Anterior cingulate cortex (tissue), 58 donors: ENCODE measurements at places on chromosomes 11 and 22.

GRCh38 chr11:82606738-82607137 is 126.9 kb downstream of the FAM181B start:
- DNase-seq, result no peak

- DNase-seq, result no peak
These were observed 291.2 kb downstream of the CADM1 start for GRCh38 chr11:115213007-115213406.

GRCh38 chr11:62233730-62234129 is 8.3 kb upstream of the SCGB1D2 start:
- no peak for DNase-seq

DNA sequence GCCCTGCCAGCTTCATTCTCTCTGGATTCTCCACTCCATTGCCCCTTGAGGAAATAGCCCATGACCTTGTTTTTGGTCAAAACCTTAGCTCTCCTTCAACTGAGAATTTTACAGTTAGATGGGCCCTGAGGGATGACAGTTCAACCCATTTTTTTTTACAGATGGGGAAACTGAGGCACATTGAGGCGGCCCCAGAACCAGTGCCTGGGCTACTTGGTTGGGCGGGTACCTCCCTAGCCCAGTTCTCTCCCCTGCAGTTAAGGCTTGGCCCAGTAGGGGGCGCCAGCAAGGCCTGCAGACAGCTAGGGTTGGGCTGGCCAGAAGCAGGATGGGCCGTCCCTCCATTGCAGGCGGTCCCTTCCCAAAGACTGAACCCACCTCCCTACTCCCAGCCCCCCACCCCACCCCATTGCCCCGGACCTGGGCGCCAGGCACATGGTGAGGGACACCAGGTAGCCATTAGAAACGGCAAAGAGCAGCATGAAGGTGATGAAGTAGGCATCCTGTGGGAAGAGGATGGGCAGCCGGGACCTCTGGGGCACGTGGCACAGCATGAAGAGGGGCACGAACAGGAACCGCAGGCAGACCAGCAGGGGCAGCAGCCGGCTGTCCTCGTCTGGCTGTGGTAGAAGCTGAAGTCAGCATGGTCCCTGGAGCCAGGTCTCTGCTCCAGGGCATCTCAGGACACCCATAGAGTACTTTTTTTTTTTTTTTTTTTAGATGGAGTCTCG is 7.6 kb downstream of the SLC29A2 start:
- DNase-seq, result no peak
